ENCODE measurements at places on chromosomes 1 and 21.

- no peak for DNase-seq
Observed at GRCh38 chr1:248825136-248825535, 579 bp downstream of the SH3BP5L start.

DNA sequence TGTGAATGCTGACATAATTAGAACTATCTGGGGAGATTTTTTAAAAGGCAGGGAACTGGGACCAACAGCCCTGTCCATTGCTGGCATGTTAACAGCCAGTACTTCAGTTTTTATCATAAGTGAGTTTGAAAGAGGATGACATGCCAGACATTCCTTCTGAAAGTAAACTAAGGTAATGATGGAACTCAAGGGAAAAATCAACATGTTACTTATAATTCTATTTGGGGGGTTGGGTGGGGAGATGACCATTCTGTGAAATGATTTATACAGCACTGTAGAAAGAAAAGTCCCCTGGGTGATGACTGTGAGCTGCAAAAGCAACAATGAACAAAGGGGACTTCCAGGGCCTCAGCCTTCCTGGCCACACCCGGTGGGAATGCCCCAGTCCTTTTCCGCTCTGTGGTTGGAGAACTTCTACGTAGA lies 5.4 kb upstream of the LAMC2 start:
- no peak for DNase-seq

- no peak for DNase-seq
Observed at GRCh38 chr1:65830306-65830705, 37.6 kb downstream of the PDE4B start.

DNA sequence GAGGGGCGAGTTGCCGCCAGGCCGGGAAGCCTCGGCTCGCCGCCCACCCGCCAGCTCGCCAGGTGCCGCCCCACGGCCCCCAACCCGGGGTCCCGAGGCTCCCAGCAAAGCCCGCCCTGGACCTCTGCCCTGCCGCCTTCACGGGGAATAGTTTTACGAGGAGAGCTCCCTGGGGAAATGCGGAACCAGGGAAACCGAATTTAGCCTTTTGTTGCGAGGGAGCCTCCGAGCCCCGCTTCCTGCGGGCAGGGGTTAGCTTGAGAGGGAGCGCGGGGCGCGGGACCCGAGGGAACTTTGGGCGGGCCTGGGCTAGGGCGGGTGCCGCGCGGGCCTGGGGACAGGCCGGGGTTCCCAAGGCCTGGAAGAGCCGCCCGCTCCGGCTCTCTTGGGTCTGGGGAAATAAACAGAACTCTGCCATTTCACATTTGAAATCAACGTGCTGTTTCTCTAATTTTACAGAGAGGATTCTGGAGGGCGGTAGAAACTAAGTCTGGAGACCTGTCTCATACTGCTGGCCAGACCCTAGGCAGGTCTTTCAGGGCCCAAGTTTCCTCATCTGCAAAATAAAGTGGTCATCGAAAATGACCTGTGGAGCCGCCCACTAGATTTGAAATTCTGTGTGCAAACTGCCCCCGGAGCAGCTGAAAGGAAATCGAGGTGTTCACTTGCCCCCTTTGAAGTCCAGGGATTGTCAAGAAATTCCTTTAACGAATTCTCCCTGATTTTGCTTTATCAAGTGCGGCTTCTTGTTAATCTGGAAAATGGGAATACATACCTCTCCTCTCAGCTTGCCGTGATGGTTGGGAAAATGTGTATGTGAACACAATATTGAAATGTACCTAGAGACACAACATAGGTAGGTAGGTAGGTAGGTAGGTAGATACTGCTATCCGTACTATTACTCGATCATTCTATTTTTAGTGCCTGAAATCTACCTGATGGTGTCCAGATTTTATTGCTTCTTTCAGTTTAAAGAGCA lies 749 bp upstream of the GLUL start:
- DNase-seq: no peak

- peak; percentile 43 for DNase-seq
Observed at GRCh38 chr1:23810818-23811540, 10.4 kb upstream of the GALE start.

GRCh38 chr1:207004931-207005830 lies 27.4 kb downstream of the C1orf116 start:
- peak; percentile 18 for DNase-seq

DNA sequence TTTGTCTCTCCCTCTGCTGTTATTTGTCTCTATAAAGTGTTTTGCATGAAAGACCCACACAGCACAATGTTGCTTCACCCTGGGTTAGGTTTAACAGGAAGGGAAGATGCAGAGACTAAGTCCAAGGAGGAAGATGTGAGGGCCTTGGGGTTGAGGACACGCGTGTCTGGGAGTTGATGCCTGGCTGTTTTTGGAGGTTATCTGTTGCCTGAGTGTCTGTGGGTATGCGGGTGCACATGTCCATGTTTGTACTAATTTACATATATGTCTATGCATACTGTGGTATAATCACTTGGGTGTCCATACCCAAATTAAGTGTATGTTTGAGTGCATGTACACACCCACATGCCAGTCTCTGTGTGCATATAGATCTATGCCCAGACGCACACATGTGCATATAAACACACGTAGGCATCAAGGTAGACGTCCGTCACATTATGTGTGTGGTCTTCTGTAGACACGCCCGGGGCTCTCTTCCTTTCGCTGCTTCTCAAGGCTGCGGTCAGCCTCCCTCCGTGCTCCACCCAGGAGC lies 962 bp upstream of the MAN1C1 start:
- DNase-seq: no peak

DNA sequence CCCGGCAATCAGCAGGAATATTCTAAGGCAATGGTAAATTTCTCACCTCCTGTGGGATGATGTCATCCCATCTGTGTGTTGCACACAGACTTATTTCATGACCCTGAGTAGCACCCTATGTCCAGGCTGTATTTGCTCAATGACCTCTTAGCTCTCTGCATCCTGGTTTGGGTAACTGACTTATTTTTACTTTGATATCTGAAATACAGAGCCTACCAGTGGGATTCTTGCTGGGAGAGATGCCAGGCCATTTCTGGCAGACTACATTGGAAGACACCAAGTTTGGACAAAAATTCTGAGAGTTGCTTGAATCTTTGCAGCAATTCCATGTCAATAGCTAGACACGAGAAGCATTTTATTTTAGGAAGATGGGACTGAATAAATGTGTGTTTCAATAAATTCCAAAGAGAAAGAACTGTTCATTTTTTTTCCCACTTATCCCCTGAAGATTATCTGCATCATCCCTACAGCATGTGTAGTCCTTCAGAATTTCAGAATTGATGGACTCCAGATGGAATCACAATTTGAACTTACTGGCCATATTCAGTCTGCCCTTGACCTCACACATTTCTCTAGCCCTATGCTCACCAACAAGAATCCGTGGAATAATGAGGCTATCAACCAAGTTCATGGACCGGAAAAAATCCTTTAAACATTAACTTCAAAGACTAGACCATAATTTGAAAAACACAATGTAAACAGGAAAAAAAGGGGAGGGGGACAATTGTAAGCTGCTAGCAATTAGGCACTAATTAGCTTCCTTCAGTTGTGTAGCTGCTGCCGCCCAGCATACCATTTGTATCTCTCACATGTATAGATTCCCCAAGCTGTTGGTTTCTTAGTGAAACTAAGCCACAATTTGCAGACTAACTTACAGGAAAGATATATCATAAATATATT lies 226.5 kb downstream of the HMCN1 start:
- DNase-seq: no peak

GRCh38 chr1:185014941-185015340 lies 30.4 kb upstream of the RNF2 start:
- DNase-seq: no peak

DNA sequence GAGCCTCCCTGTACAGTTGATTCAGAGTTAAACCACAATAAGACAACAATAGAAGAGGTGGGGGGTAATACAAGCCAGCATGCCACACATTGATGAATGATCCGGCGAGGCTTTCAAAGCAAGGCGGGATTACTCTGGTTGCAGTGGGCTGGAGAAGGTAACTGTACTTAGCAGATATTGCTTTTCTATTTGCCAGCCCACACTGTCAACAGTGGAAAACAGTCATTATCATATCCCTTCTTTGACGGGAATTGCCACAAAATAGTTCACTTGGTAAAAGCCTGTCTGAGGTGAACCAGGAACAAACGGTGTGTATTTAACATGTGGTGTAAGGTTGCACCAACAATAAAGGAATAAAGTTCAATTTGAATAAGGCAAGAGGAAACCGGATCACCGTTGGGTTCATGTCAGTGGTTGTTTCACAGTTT lies 5.8 kb upstream of the KCNJ15 start:
- DNase-seq: no peak

GRCh38 chr21:45409466-45410150 lies 4.6 kb downstream of the COL18A1 start:
- no peak for DNase-seq

- DNase-seq: no peak
Observed at GRCh38 chr1:64865105-64865757, 101.1 kb downstream of the JAK1 start.

DNA sequence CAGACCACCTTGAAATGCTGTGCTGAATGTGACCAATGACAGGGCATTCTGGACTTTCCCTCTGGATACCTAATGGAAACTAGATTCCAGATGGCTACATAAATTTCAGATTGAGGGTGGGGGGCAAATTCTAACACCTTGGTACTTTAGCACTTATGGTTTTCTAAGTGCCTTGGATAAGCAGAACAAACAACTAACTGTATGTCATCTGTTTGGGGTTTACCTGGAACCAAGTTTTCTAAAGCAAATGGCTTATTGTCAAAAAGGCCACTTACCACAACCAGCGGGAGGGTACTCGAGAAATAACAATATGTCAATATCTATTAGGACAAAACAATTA lies 39.1 kb downstream of the GPR3 start:
- DNase-seq: no peak

DNA sequence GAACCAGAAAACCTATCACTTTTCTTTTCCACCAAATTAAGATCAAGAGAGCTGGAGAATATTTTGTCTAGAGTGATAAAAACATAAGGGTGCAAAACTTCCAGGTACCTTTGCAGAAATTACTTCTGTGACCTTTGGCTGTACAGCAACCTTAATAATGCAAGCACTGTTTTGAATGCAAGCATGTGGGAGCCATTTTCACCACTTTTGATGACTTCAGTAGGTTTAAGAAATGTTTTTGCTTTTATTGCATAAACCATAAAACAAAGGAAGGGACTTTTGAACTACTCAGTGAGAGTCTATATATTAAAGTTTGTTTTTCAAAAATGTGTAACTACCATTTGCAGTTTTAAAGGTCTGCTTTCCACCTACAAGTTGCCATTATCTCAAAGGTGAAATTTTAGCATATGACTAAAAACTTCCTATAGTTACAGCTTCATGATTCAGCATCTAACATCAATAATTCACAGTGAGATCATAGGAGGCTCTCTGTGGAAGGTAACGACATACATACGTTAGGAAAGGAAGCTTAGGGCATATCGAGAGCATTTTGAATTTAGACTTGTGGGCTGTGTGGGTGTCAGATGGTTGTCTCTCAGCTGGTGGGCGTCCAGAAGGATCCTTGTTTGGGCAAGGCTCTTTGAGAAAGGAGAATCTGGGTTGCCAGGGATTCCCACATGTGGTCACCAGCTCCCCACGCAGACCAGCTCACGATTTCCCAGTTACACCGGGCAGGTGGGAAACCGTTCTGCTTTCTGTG lies 1.1 kb upstream of the GADD45A start:
- peak; percentile 39 for DNase-seq

- no peak for DNase-seq
Observed at GRCh38 chr1:67675800-67676199, 9.2 kb upstream of the GADD45A start.

DNA sequence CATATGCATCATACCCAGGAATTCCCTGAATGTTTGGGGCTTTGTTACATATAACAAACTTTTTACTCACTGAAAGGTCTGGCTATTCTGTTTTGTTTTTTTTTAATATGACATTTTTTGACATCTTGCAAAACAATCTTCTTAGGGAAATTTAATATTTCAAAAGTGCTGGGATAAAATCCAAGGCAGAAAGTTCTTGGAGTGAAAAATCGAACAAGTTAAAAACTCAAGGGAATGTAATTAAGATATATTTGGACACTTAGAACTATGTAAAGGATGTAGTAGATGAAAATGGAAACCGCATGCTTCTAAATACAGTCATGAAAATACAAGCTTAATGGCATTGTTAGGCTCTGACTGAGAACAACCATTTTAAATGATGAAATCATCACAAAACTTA lies 8.6 kb downstream of the CHODL start:
- no peak for DNase-seq

DNA sequence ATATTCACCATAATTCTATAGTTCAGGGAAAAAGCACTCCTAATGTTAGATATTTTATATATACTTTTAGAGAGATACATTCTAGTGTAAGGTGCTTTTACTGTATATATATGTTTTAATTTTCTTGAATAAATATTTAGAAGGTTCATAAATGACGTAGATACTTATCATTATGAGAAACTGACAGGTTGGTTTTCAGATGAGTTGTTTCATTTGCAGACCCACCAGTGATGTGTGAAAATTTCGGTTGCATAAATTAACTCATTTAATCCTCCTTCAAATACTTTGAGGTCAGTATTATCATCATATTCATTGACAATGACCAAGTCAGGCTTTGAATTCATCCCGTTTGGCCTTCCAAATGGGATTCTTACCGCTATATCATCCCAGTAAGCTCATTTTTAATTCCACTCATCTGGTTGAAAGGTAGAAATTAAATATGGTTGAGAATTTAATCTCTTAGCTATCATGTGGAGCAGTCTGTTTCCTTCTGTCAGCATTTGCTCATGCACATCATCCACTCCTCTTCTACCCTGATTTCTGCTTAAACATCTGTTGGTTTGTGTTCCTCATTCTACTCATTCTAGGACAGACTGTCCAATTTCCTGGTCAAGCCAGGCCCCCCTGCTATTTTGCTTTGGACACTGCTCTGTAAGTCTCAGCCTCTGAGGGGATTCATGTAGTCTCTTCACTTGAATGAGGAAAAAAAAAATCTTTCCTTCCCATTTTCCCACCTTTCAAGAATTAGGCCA lies 1156.6 kb downstream of the PLA2G4A start:
- no peak for DNase-seq

GRCh38 chr1:26471498-26472319 lies 531 bp upstream of the HMGN2 start:
- DNase-seq: no peak

- no peak for DNase-seq
Observed at GRCh38 chr1:9246841-9247785, 12.5 kb downstream of the H6PD start.

DNA sequence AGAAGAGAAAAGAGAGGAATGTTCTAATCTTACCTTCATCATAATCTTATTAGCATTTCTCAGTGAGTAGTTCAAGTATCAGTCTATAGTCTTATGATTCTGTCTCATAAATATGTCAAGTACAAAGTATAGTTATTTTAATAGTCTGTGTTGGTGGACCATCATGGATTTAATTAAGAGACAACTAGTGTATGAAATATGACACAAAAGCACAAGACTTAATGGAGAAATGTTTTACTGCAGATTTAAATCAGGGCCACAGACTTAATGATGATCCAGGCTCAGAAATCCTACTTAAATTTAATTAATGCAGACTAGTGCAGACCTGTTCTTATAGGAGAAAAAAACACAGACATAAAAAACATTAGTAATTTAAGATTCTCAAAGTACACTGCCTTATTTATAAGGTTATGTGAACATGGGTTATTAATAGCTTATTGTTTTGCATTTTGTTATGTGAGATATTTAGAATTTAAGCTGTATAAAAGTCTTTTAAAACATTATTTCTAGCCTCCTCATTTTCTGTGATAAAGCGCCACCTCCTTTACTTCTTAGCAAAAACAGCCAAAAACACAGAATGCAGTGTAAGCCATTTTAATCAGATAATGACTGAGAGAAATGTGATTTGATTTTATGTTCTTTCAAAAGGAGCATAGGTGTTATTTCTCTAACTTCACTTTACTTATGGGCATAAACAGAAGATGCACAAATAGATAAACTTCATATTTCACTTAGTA lies 255.0 kb upstream of the SNX7 start:
- DNase-seq: no peak
